Urothelium cell line (cell line): ENCODE measurements at places on chromosomes 1 and 21.

- DNase-seq: peak; percentile 45
Observed at GRCh38 chr1:36966242-36966641, 68.1 kb downstream of the GRIK3 start.

DNA sequence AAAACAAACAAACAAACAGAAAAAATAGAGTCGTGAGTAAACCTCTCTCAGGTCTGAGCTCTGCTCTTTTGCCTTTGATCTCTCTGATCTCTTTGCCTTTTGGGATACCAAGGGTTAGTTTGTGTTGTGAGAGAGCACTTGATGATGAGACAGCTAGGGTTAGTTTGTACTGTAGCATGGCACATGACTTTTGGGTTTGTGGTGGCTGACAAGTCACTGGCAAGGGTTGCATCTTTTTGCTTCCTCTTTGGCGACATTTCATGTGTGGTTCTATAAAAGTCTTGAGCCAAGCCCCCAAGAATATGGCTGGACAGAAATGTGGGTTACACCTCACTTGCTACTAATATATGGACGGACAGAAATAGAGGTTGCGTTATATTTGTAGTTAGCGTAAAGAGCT, 60.5 kb downstream of the TESK2 start:
- DNase-seq: no peak

- no peak for DNase-seq
Observed at GRCh38 chr1:173318788-173319187, 111.7 kb upstream of the TNFSF4 start.

DNA sequence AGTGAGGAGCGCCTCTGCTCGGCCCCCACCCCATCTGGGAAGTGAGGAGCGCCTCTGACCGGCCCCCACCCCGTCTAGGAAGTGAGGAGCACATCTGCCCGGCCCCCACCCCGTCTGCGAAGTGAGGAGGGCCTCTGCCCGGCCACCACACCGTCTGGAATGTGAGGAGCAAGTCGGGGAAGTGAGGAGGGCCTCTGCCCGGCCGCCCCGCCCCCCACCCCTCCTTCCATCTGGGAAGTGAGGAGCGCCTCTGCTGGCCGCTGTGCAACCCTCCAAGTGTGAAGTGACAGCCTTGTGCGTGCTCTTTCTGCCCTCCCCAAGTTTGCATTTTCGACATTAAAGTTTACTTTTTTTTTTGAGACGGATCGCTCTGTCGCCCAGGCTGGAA, 5.1 kb upstream of the ZZZ3 start:
- no peak for DNase-seq

DNA sequence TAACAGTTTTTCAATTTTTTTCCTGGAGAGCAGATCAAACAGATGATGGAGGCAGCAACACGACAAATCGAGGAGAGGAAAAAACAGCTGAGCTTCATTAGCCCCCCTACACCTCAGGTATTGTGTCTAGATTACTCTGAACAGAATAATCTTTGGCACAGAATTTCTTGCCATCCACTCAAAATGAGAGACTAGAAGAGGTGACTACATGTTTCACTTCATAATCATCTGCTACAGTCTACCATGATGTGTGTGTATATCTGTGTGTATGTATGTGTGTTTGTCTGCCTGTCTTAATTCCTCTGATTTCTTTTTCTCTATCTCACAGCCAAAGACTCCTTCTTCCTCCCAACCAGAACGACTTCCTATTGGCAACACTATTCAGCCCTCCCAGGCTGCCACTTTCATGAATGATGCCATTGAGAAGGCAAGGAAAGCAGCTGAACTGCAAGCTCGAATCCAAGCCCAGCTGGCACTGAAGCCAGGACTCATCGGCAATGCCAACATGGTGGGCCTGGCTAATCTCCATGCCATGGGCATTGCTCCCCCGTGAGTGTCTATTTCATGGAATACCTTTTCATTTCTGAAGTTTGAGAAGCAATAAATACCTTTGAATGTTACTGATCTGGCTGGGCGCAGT, 11.4 kb downstream of the PRPF3 start:
- no peak for DNase-seq

DNA sequence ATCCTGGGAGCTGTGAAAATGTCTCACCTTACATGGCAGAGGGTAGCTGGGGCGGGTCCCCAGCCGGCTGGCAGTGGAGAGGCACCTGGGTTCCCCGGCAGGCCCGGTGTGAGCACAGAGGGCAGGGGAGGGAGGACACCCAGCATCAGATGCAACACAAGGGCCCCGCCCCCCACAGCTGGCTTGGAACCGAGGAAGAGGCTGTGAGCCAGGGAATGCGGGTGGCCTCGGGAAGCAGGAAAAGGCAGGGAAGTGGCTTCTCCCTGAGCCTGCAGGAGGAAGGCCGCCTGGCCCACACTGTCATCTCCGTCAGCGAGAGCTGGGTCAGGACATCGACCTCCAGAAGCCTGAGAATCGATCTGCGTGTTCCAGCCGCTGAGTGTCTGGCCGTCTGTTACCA, 87.3 kb downstream of the SIK1 start:
- no peak for DNase-seq
